ENCODE measurements at places on chromosomes 3 and 15. TPM values are rescaled to one million over a fixed set of nuclear protein-coding genes. Genes with fewer than 3 reads are reported as not detected.

PLSCR4 gene
- total RNA-seq = 96.2 TPM

PCOLCE2 gene
- 264 TPM for total RNA-seq

FURIN gene
- 45.8 TPM for total RNA-seq

ANKUB1 gene
- not detected for total RNA-seq

APOD gene
- 1,841 TPM for total RNA-seq

DCP1A gene
- 20.3 TPM for total RNA-seq

CDCP1 gene
- total RNA-seq = 11.6 TPM

CPNE4 gene
- not detected for total RNA-seq

OR5H2 gene
- not detected for total RNA-seq

CCR3 gene
- not detected for total RNA-seq

IL17RD gene
- total RNA-seq = 0.98 TPM

ZNF80 gene
- total RNA-seq = not detected

MSL2 gene
- total RNA-seq = 23.8 TPM

GOLGA8J gene
- not detected for total RNA-seq

FBXO40 gene
- not detected for total RNA-seq

LMAN1L gene
- not detected for total RNA-seq

CHDH gene
- total RNA-seq = 0.66 TPM

PLD1 gene
- total RNA-seq = 32.0 TPM

UBA7 gene
- 43.2 TPM for total RNA-seq

CCK gene
- total RNA-seq = not detected

CSTA gene
- 27.1 TPM for total RNA-seq

CHRNA7 gene
- 0.16 TPM for total RNA-seq

OIP5 gene
- total RNA-seq = not detected

GRAMD2A gene
- total RNA-seq = not detected

A4GNT gene
- not detected for total RNA-seq

COL7A1 gene
- total RNA-seq = 0.16 TPM

Data from subcutaneous adipose tissue (tissue), 4 donors.